Left ventricle myocardium superior (tissue), 1 donor: ENCODE measurements at places on chromosomes 2 and 18. TPM values are rescaled to one million over a fixed set of nuclear protein-coding genes. Genes with fewer than 3 reads are reported as not detected.

DNA sequence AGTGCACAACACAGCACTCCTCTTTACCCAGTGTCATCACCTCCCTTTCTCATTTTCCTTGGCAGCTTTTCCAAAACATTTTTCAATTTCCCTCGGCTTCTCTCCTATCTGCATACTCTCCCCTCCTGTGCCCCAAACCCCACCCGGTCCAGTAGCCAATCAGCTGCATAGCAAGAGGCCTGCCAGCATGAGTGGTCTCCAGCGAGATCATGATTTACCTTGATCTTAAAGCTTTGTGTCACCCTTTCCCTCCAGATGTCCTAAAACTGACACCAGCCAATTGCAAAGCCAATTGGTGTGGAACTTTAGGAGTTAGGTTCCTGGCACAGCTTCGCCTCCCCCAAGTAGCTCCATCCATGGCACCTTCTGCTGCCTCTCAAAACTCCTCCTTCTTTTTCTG, 45.2 kb upstream of the SH3RF3 start:
- no peak for DNase-seq

GRCh38 chr2:6487765-6488164, 377.9 kb downstream of the CMPK2 start:
- DNase-seq: no peak

MGAT4A gene
- total RNA-seq: 18.8 TPM

DNA sequence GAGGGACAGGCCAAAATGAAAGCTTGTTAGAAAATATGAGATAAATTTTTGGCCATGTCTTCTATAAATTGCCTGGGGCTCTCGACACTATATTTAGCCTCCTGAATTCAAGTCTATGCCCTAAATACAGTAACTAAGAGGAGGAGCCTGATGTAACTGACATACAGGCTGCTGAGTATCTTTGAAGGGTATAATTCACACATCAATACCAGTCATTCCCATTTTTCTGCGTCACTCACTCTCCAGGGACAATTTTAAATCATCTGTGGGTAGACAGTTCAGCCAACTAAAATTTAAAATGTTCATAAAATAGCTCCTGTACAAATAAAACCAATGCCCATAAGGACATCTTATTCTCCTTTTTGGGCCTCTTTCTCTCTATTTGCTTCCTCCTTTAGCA, 105.9 kb downstream of the AP1S3 start:
- DNase-seq: no peak

GRCh38 chr18:75016025-75016717, 192.8 kb downstream of the PTGR3 start:
- DNase-seq: no peak

GRCh38 chr2:25877431-25878360, 591 bp downstream of the ASXL2 start:
- DNase-seq: peak; percentile 46

EMILIN1 gene
- 15.7 TPM for total RNA-seq

- no peak for DNase-seq
Observed at GRCh38 chr2:11866358-11867335, 120.2 kb downstream of the LPIN1 start.

- DNase-seq: peak; percentile 60
Observed at GRCh38 chr2:236682651-236683422, 113.2 kb downstream of the ACKR3 start.

GRCh38 chr2:15122915-15123314, 438.2 kb downstream of the NBAS start:
- DNase-seq: no peak

DNA sequence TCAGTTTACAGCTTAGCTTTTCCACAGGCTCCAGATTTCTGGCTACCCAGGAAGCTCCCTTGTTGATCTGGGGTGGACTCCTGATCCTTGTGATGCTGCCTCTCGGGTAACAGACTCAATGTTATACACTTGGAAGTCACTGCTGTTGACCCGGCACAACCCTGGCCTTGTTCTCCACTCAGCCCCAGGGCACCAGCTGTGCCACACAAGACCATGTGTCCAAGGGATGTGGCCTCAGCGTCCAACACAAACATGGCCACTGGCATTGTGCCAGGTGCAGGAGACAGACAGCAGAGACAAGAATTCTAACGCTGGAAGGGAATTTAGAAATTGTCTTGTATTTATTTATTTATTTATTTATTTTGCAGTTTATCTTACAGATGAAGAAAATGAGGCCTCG, 39.0 kb upstream of the PPP4R1 start:
- DNase-seq: peak; percentile 45

DNA sequence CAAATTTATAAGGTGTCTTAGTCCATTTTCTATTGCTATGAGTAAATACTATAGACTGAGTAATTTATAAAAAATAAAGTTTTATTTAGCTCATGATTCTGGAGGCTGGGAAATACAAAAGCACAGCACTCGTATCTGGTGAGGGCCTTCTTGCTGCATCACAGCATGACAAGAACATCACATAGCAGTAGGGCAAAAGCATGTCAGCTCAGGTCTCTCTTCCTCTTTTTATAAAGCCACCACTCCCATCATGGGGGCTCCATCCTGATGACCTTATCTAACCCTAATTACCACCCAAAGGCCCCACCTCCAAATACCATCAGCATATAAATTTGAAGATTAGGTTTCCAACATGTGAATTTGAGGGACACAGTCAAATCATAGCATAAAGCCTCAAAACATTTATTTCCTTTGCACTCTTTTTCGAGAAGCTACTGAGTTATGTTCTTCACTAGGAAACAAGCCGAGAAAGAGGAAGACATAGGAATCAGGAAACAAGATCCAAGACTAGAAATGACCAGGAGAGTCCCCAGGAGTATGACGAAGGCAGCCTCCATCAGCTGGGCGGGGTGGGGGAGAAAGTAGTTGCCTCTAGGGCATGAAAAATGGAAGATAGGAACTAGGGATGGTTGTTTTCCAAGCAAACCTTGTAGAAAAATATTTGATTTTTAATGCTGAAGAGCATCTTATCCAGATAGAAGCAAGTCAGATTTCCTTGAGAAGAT, 24.1 kb upstream of the NABP1 start:
- no peak for DNase-seq

CAPN14 gene
- total RNA-seq: 0.42 TPM

ANO7 gene
- 1.1 TPM for total RNA-seq

GRCh38 chr2:145617420-145617819, 1097.5 kb upstream of the ZEB2 start:
- DNase-seq: no peak

GRCh38 chr2:158174495-158174894, 72.8 kb downstream of the UPP2 start:
- DNase-seq: no peak

DNA sequence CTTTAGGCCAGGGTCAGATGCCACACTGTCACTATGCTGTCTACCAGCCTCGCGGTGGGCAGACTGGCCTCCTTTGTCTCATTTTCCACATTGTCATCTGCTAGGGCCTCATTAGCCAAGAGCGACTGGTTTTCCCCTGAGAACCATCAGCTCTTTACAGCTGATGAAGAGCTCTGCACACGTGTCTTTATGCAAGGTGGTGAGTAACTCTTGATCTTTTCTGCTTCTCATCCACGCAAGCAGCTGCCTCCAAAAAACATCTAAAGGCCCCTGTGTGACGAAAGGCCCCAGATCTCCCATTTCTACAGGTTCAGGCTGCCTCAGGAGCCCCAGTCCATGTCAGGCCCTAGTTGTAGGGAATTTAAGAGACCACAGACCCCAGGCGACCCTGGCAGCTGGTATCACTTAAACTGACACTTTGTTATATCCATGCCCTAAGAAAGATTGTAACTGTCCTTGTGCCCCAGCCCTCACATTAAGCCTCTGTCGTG, 52.9 kb downstream of the DPYSL5 start:
- DNase-seq: no peak

DNA sequence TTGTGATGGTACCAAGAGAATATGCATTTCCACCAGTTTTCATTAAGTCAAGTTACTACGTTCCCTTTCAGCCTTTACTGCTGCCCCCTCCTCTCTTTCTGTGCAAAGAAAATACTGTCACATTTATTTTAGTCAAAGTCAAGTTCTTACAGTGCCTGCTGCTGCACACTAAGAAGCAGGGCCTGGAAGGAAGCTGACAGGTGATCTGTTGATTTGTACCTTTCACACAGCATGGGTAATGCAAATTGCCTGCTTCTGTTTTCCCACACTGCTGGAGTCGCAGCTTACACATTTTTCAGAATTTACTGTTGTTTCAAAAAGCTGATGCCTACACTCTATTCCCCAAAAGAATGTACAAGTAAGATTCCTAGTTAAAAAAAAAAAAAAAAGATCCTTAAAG, 48.7 kb upstream of the CD226 start:
- DNase-seq: no peak

DNA sequence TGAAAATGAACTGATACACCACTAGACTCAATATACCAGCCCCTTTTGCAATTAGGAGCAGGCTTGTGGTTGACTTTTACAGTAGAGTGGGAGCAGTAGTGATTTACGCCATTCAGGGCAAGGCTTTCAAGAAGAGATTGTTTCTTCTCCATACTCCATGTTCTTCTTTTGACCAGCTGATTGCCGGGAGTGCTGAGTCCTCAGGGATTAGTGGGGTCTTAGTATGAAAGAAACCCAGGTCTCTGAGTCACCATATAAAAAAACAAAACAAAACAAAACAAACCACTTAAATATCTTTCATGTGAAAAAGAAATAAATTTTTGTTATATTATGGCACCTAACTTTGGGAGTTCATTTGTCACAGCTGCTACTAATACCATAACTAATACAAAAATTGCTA, 465.6 kb upstream of the TRIB2 start:
- no peak for DNase-seq

GRCh38 chr2:55839182-55839819, 84.3 kb downstream of the EFEMP1 start:
- DNase-seq: no peak

GRCh38 chr2:113117541-113118262, 9.7 kb upstream of the IL1RN start:
- no peak for DNase-seq

GRCh38 chr2:64838817-64839216, 150.4 kb upstream of the SLC1A4 start:
- DNase-seq: no peak

- DNase-seq: no peak
Observed at GRCh38 chr2:215376103-215376780, 59.6 kb downstream of the FN1 start.

DNA sequence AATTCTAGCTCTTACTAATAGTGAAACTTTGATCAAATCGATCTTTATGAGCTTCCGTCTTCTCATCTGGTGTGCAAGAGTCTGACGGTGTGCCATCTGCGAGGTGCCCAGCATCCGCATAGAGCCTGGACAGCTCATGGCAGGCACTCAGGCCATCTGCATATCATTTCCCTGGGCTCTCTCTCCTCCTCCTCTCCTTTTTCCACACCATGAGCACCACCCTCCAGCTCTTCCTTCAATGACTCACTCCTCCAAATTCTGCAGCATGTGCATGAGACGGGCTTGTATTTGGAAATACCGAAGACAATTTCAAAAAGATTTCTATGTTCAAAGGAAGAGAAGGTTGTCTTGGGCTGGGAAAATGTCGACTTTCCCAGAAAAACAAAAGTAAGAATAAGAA, 161.1 kb downstream of the CCBE1 start:
- DNase-seq: no peak

LBX2 gene
- 0.52 TPM for total RNA-seq

DNA sequence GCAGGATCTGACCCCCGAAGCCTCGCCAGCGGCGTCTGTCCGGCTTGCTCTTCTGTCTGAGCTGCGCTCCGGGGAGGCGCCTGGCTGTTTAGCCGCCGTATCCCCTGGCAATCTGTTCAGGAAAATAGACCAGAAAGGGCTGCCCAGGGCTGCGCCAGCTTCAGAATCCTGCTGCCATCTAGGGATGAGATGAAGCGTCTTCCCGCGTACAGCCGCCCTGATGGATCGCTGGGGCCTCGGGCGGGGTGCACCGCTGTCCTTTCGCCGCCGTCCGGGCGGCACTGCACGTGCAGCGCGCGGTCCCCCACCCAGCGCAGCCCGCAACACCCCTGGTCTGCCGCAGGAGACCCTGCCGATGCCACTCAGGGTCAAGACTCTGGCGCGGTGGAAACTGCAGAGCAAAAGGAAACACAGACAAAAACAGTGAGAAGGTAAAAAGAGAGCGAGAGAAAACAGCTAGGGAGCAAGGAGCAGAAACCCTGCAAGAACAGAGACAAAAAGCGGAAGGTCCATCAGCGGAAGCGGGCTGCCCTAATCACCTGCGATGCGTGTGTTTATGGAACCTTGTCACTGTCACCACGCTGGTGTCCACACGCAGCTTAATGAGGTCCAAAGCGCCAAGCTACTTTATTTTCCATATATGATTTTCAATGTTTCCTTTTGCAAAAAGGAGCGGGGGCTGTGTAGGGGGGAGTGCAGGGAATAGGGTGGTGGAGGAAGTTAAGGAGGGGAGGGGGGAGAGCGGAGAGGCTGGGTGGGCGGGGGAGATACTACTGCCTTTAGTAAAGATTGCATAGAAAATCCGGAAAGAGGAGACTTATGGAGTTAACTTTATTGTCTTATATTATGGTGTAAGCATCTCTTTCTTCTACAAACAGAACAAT, 2113.3 kb upstream of the PIK3C3 start:
- peak; percentile 50 for DNase-seq

NAT8 gene
- not detected for total RNA-seq

DYNAP gene
- total RNA-seq: not detected

DNA sequence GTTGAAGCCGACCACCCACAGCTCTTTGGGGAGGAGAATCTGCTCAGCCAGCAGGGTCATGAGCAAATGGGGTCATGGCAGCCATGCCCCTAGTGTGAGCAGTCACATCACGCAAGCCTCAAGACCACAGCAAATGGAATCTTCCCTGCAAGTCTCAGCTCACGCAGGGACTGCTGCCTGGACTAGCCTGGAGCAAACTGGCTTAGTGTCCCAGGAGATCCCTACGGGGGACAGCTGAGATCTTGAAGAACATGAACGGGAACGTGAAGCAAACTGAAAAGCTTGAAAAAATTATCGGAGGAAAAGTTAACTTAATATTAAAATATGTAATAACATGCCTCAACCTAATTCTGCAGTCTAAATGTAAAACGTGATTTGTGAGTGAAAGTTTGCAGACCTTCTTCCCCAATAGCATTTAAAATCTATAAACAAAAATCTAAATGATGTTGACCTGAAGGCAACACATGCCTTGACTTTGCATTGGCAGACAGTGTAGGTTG, 118.4 kb downstream of the FAM124B start:
- DNase-seq: no peak

- no peak for DNase-seq
Observed at GRCh38 chr2:43085505-43085904, 140.9 kb downstream of the ZFP36L2 start.

- no peak for DNase-seq
Observed at GRCh38 chr2:26675651-26676255, 16.8 kb upstream of the KCNK3 start.

GRCh38 chr2:86243272-86243671, 44.0 kb downstream of the MRPL35 start:
- no peak for DNase-seq

DNA sequence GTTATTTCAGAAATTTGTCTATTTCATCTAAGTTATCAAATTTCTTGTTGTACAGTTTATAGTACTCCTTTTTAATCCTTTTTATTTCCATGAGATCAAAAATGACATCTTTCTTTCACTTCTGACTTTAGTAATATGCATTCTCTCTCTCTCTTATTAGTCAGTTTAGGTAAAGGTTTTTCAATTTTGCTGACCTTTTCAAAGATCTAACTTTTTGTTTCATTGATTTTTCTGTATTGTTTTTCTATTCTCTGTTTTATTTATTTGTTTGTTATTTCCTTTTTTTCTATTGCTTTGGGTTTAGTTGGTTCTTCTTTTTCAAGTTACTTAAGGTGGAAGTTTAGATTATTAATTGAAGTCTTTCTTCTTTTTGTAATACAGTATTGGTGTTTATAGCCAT, 294.2 kb downstream of the CCDC85A start:
- DNase-seq: no peak

GRCh38 chr2:7812231-7812995, 869.4 kb upstream of the ID2 start:
- no peak for DNase-seq
